NCI-H2081 treated with DMSO at 0.1 percent for 48 hours (cell line): ENCODE measurements at places on chromosomes 12 and 14.

DNA sequence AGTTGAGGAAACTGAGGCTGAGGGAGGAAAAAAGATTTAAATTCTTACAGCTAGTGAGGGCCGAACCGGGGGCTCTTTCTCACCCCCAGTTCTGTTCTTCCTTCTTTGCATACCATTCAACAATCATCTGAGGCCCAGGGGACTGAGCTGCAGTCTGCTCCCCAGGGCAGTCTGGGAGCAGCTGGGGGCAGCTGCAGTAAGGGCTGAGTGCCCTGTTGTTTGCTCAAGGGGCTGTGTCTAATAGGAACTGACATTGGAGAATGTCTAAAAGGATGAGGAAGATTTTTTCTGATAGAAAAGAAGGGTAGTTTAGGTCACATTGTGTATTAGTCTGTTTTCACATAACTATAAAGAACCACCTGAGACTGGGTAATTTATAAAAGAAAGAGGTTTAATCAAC lies 42.2 kb downstream of the SLC17A8 start:
- no peak for DNase-seq

GRCh38 chr14:90382491-90383125 lies 14.2 kb upstream of the CALM1 start:
- peak; percentile 53 for DNase-seq

- no peak for DNase-seq
Observed at GRCh38 chr12:11743423-11744409, 94.2 kb downstream of the ETV6 start.

GRCh38 chr14:105486974-105487448 lies 325 bp downstream of the CRIP1 start:
- no peak for DNase-seq
